ENCODE measurements at places on chromosomes 1 and 21.

GRCh38 chr21:14993115-14993514, 71.7 kb downstream of the NRIP1 start:
- no peak for DNase-seq

GRCh38 chr1:65229201-65229600, 80.1 kb upstream of the DNAJC6 start:
- DNase-seq, result no peak

DNA sequence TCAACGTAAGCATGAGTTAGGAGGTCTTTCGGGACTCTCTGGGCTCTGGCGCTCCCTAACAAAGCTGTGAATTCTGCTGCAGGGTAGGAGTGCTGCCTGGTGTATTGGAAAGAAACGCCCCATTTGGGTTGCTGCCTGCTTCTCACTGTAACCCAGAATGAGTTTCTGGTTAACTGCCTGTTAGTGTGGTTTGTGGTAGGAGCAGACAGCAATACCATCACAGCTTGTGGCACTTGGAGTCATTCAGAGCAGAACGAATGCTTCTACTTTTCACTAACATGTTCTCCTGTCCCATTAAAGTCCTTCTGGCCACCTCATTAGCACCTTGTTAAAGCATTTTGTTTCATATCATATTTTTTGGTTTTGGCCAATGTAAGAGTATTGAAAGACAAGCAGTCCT, 18.1 kb downstream of the MAP3K7CL start:
- no peak for DNase-seq

GRCh38 chr21:45383615-45384201, 21.3 kb upstream of the COL18A1 start:
- no peak for DNase-seq

GRCh38 chr1:147892731-147893214, 9.8 kb upstream of the GJA8 start:
- no peak for DNase-seq

- no peak for DNase-seq
These were observed 445.3 kb downstream of the RWDD3 start for GRCh38 chr1:95679262-95679661.

DNA sequence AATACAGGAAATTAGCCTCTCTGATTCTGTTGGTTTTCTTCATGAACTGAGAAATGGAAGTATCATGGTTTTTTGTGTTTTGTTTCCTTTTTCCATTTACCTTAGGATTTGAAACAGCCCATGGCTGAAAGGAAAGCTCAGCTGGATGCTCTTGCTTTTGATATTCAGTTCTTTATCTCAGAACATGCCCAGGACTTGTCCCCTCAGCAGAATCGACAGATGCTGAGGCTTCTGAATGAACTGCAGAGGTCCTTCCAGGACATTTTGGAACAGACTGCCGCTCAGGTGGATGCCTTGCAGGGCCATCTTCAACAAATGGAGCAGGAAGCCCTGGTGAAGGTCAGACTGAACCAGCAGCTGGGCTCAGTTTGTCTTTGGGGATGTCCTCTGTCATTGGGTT, 142.4 kb downstream of the MACF1 start:
- DNase-seq, result no peak

DNA sequence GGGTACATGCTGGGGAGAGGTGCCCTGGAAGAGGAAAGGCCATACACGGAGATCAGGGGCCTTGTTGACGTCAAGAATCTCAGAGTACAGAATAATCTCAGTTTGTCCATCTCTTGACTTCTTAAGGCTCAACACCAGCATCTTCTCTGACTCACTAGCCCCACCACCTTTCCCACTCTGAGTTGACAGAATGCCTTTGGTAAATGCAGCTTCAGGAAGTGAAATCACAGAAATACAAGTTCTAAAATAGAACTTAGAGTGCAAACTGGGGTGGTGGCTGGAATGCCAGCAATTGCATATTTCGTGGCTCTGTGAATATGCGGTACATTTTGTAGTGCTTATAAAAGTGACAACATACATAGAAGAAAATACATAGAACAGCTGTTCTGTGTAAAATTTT, 1.6 kb downstream of the COG2 start:
- DNase-seq, result no peak

DNA sequence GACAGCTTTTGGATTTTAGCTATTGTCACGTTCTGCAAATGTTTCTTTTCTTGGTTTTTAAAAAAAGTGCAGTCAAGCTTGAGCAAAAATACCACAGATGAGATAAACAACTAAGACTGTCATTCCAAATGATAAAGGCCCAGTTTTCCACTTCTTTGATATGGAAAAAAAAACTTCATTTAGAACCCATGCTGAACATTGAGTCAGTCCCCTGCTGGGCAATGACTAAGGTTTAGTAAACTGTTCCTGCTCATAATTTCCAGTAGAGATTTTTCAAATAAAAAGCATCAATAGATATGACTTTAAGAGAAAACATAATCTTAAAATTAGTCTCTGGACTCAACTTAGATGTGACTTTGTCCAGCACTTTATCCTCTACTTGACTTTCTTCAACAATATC, 167.9 kb upstream of the C8B start:
- DNase-seq, result no peak

- no peak for DNase-seq
These were observed 7.8 kb upstream of the SERBP1 start for GRCh38 chr1:67437961-67438360.

DNA sequence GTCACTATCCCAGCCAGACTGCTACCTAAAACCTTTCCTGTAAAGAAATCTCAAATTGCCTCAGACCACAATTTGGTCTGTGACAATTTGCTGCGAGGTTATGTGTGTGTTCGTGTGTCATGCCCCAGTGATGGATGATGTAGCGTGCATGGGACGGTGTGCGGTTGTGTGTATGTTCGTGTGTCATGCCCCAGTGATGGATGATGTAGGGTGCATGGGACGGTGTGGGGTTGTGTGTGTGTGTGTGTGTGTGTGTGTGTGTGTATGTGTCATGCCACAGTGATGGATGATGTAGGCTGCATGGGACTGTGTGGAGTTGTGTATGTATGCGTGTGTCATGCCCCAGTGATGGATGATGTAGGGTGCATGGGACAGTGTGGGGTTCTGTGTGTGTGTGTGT, 9.4 kb downstream of the SELP start:
- no peak for DNase-seq

Measured in activated T-helper 1 cell treated with anti-CD3 and anti-CD28 coated beads, Interleukin-2, amount 50 U/mL, for 16 hours (primary cell).